HS-5 (cell line): ENCODE measurements at places on chromosomes 2 and 18.

DNA sequence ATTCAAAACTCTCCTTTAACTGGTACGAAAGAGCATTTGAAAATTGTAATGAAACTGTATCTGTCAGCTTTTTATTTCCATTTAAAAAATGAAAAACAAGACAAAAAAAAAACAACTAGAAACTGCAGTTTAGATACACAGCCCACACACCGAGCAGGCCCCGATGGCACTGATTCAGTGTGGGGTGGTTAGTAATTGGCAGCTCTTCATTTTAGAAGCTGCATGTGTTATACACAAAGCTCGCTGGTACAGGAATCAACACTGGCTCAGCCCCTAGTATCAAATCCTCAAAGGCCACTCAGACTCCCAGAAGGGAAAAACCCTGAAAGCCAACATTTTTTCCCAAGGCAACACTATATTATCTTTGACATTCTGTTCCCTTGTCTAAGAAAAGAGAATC lies 30.5 kb upstream of the RMDN2 start:
- DNase-seq, result no peak

- no peak for DNase-seq
Observed at GRCh38 chr2:133829450-133830020, 261.3 kb upstream of the NCKAP5 start.

- DNase-seq, result peak; percentile 81
Observed at GRCh38 chr18:3688690-3689089, 238.7 kb downstream of the TGIF1 start.

DNA sequence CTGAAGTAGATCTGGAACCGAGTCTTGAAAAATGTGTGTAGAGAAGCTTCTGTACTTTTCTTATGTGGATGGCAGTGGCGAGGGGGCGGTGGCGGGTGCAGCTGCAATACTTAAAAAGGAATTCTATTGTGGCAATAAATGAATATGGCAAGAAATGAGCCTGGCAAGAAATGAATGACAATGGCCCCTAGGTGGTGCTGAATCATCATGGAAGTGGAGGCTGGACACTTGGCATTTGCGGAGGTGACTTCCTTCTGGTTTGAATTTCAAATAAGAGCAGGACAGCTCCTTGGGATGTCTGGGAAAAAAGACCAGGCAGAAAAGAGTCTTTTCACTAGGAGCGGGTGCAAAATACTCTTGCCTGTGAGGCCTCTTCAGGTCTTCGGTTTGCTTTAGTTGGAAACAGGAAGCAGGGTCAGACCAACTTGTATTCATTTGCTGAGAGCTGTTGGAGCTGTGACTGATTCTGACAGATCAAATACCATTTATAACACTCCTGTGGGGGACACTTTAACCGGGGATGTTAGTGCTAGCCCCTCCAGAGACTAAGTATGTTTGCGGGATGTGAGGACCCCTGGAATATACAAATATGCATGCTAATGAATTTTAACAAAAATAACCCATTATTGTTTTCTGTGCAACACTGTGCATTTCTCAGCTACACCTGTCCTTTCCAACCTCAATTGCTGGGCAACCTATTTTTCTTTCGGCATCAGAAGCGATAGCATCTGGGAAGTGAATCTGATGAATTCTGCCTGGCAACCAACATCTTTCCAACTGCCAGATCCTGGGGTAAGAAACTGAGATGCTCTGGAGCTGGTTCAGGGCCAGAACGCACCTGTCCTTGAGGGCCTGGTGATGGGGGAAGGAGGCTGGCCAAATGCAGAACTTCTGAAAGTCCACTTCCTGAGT lies 35.4 kb downstream of the FASTKD2 start:
- peak; percentile 64 for DNase-seq

DNA sequence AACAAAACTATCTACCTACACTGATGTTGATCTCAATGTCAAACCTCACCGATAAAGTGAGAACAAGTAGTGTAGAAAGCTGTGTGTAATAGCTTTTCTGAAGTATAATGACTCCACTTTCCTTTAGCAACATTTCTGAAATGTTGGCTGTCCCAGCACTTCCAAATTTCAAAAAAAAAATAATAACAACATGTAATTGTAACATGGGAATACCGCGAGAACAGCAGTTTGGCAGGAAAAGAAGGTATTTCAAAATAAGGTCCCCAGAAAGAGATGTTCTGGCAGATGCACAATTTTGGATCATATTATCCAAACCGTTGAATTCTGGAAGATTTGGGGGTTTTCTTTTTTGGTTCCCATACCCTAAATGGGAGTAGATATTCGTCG lies 352.0 kb downstream of the ARHGAP15 start:
- DNase-seq, result no peak

DNA sequence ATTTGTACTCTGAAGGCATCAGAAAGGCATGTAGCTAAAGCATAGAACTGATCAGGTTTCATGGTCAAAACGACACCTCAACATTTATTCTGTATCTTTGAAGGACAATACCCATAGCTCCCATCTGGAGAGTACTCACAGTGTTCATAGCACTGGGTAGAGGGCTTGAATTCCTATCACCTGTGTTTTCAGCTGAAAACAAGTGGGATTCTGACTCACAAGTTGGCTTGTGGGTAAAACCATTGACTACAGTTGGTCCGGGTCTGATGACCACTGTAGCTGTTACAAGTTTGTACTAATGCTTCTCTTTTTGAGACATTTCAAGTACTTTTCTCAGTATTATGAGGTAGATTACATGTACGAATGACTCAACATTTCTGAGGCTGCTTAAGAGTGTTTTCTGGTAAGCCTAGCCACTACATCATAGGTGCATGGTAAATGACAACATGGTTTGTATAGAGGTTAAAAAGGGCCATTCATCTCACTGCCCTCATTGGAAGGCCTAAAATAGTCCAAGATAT lies 68.6 kb upstream of the PELI1 start:
- DNase-seq, result no peak

DNA sequence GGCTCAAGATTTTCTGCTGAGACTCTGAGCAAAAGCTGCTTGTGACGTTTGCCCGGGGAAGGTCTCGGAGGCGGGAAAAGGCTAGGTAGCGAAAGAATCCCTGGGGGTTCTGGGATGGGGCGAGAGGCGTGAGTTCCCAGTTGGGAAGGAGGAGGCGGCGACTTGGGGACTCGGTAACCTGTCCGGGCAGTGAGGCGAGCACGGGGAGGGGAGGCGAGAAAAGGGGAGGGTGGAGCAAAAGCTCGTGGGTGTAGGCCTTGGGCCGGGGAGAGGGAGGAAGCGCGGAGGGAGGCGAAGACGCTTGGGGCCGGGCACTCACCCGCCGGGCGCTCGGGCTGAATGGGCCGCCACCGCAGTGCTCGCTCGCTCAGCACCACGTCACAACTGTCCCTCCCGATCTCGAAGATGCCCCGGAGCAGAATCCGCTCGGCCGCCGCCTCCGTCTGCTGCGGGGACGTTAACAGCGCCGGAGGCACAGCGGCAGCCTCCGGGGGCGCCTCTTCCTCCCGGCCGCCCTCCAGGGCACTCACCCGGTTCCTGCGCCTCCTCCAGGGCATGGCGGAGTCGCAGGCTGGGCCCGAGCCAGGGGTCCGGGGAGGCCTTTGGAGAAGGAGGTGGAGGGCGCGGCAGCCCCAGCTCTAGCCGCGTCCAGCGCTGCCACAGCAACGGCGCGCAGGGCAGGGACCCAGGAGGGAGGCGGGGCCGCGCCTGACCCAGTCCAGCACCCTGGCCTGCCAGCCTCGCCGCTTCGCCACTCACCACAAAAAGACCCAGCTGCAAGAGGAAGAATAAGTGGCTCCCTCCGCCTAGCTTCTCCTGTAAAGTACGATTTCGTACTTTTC lies at the start of gene CERKL:
TSS of gene CERKL (minus strand) at position 656 of the 842 bp plus-strand sequence. CDS start at position 557, 99 bp downstream.
- peak; percentile 22 for DNase-seq

GRCh38 chr2:239004274-239005015 lies 156.6 kb downstream of the TWIST2 start:
- DNase-seq, result no peak

- DNase-seq, result no peak
Observed at GRCh38 chr2:197197895-197198311, 112.7 kb downstream of the ANKRD44 start.

DNA sequence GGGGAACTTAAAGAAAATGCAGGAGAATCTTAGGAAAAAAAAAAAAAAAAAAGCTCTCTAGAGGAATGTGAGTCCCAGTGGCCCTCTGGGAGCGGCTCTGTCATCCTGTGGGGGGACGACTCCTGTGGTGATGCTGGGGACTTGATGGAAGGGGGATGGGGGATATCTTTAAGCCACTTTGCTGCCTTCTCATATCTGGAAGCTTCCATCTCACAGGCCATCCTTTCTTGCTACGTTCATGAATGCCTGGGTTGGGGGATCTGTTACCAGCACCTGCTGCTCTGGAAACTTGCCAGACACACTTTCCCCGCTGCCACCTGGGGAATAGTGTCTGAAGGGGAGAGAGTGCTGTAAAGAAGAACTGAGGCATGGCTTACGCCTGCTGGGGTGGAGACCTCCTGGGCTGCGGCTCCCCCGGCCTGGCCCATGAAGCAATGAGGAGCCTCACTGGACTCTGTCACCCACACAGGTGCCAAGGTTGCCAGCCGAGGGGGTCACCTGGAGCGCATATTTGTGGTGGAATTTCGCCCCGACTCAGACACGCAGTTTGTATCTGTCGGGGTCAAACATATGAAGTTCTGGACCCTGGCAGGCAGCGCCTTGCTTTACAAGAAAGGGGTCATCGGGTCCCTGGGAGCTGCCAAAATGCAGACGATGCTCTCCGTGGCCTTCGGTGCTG lies 92.8 kb downstream of the RTN4 start:
- DNase-seq, result no peak

- no peak for DNase-seq
Observed at GRCh38 chr2:36613801-36614200, 15.8 kb upstream of the FEZ2 start.

DNA sequence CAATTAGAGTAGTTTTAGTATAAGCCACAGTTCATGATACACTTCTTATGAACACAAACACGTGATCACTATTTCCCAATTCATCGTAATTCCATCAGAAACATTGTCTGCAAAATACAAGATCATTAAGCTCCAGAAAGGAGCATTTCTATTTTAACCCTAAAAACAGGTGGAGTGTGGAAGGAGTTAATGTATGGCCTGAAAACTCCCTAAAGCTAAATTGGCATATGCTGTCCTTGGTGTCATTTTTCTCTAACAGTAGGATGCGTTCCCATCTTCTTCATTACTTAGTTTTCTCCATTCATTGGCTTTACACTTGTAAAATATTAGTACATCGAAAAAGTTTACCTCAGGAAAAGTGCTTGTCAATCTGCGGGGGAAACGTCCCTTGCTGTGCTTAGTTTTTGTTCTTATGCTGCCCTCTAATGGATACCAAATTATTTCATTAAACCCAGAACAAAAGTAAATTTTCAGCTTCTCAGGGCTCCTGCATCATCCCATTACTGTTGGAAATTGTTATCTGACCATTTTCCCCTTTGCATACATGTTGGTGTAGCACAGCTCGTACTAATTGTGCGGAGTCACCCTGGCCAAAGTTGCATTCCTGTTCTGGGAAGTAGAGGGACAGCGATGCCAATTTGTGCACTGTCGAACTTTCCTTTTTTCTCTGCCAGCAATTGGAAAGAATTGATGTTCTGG lies 153.4 kb downstream of the GPD2 start:
- peak; percentile 13 for DNase-seq

DNA sequence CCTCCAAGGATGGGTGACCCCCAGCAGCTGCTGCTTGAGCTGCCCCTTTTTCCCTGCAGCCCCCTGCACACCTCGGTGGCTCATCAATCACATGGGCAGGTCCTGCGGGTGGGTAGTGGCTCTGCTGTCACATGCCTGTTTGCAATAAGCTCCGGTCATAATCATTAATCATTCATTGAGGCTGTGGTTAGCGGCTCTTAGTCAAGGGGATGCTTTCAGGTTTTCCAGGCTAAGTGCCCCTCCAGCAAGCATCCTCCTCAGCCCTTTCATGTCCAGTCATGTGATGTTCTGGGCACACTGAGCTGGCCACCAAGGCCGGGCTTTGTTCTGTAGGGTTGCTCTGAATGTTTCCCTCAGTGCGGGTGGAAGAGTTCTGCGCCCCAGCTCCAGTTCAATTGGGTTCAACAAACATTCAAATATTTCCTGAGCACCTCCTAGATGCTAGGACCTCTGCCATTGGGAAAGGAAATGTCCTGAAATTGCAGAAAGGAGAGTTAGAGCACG lies 96.4 kb upstream of the LDAH start:
- no peak for DNase-seq

DNA sequence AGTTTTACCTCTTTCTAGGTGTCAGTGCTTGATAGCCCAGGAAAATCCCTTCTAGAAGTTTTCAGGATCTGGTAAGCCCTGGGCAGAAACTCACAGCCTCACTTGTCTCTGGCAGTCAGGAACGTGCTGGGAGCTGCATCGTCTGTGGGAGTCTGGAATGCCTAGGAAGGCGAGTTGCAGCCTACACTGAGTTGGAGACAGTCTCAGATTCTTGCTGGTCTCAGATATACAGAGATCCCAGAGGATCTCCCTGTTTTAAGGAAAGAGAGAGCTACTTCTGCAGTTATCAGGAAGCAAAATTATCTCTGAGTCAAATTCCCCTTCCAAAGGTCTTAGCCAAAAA lies 104.4 kb upstream of the CDC42EP3 start:
- DNase-seq, result no peak

GRCh38 chr2:43065871-43066270 lies 160.5 kb downstream of the ZFP36L2 start:
- no peak for DNase-seq

DNA sequence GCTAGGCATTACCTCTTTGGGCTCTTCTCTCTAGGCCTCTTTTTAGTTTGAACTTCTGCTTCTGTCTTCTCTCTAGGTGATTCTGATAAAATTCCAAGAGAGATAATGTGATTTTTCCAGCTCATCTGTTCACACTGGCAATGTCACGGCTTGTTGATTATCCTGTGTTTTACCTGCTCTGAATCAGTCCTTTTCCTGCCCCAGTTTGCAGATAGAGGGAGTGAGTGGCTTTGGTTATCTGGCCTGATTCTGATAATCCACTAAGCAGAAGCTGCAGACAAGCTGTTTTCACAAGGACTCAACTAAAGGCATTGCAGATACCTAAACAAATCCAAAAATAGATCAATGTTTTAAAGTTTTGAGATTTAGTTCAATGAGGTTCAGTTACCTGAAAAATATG lies 111.9 kb downstream of the DCC start:
- DNase-seq, result no peak

DNA sequence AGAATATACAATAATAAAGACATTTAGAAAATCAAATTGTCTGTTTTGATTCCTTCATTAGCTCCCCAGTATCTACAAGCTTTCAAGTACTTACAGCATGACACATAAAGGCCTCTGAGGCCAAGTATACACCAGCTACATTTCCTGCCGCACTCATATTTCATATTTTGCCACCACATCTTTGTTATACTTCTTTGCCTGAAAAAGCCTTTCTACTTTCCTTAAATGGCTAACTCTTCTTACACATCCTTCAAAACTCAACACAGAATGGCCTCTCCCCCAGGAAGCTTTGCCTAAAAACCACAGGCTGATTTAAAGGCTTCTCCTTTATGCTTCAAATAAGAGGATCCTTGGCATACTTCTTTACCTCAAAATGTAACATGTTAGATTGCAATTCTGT lies 4.5 kb downstream of the STK17B start:
- DNase-seq, result peak; percentile 52

- no peak for DNase-seq
Observed at GRCh38 chr2:21155365-21156136, 31.8 kb downstream of the TDRD15 start.

GRCh38 chr2:182456784-182457183 lies 29.9 kb upstream of the PDE1A start:
- DNase-seq, result no peak

- no peak for DNase-seq
Observed at GRCh38 chr18:2971741-2972552, 41.0 kb downstream of the LPIN2 start.

- no peak for DNase-seq
Observed at GRCh38 chr2:37851828-37852584, 73.1 kb upstream of the RMDN2 start.
